Stimulated activated CD8-positive, alpha-beta memory T cell treated with anti-CD3 and anti-CD28 coated beads, Interleukin-4, amount 100 ng/mL, for 4 hours (primary cell): ENCODE measurements at places on chromosomes 16 and 17.
A peak's percentile ranks its signal among the peaks of the same experiment; 100 is the strongest.

- DNase-seq, result no peak
These were observed 89.9 kb upstream of the EEF2KMT start for GRCh38 chr16:5187402-5187952.

DNA sequence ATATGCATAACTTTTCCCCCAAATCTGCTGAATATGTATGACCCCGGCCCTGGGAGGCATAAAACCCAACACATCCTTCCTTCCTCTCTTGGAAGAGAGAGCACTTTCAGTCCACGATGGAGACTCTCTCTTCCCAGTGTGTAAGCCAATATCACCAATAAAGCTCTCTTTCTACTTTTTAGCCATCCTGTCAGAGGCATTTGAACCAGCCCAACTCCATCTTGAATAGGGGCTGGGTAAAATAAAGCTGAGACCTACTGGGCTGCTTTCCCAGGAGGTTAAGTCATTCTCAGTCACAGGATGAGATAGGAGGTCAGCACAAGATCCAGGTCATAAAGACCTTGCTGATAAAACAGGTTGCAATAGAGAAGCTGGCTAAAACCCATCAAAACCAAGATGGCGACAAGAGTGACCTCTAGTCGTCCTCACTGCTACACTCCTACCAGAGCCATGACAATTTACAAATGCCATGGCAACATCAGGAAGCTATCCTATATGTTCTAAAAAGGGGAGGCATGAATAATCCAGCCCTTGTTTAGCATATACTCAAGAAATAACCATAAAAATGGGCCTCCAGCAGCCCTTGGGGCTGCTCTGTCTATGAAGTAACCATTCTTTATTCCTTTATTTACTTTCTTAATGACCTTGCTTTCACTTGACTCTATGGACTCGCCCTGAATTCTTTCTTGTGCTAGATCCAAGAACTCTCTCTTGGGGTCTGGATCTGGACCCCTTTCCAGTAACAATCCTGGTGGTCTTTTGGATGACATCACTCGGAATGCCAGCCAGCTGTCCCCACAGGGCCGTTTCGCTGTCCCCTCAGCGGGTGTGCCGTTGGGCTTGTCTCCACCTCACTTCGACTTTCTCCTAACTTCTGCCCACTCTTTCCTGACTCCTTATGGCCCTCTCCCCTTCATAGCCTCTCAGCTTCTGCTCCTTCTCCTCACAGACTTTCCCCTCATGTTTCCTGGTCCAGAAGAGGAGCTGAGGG, 53.4 kb upstream of the NKD1 start:
- no peak for DNase-seq

DNA sequence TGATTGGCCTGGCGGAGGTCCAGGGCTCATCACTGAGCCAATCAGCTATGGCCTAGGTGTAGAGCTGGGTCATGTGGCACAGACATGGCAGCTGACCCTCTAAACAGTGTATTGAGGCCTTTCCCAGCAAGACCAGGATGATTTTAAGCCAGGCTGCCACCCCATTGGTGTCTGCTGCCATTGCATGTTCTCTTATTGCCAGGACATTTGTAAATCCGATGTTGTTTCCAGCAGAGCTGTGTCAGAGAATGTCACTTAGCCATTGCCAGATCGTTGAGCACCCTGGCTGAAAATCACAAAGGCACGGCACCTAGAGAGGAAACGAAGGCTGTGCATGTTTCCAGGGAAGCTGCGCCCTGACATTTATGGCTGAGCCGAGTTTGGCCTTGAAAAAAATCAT, 33.4 kb downstream of the RBFOX1 start:
- DNase-seq, result no peak

GRCh38 chr16:20510323-20510722, 59.0 kb downstream of the ACSM2A start:
- DNase-seq, result no peak

DNA sequence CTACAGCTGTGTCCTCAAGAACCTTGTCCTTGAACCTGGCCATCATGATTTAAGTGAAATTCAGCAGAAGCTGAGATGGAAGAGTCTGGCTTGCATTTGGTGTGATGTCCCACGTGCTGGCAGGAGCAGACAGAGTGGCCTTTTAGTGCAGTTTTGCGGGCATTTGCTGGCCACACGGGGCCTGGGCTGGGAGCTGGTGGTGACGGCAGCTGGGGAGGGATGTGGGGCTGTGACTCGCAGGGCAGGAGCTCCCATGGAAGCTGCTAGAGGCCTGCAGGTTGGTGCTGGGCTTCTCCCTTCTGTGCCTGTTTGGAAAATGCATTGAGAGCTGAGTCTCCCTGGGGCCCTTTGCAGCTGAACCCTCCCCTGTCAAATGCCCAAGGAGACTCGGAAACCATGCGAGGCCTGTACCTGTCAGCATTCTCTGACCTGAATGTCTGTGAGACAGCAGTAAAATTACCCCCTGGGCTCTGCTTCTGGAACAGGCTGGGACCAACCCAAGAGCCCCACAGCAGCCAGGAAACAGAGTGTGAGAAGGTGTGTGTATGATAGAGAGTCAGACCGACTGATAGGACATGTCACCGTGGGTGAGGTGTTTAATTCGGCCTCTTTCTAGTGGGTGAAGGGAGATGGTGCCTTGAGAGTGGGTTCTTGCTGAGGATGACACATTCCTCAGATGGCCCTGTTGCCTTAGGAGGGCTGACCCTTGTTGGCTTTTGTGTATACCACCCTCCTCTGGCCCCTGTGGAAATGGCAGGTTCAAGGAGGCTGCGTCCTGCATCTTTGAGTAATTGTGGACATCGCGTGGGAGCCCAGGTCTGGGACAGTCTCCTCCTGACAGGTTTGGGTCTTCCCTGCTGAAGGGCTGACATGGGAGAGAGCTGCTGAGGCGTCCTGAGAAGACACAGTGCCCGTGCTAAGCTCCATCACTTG, 145.5 kb downstream of the MSI2 start:
- DNase-seq, result no peak

GRCh38 chr16:3938843-3939624, 58.5 kb upstream of the CREBBP start:
- DNase-seq, result peak; percentile 39

DNA sequence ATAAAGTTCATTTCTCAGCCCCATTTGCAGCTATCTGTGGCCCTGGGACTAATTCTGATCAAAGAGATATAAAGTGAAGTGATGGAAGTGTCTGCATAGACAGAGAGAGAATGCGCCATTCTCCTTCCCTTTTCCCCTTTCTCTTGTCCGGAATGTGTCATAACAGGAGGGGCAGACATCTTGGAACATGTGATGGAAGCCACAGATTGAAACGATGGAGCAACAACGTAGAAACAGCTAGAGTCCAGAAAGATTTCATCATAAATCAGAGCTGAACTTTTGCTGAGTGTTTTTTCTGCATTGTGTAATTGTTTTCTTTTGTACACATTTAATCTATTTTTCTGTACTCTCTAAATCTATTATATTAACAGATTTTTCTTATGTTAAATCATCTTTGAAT, 11.3 kb downstream of the ASGR1 start:
- DNase-seq, result no peak

- no peak for DNase-seq
These were observed 97.6 kb upstream of the CBX4 start for GRCh38 chr17:79936641-79937381.

GRCh38 chr16:2195322-2196161, 863 bp downstream of the CASKIN1 start:
- DNase-seq, result no peak

GRCh38 chr16:66227766-66228530, 138.5 kb upstream of the CDH5 start:
- DNase-seq, result no peak

- DNase-seq, result no peak
These were observed 366.0 kb downstream of the SOX9 start for GRCh38 chr17:72486806-72487205.

DNA sequence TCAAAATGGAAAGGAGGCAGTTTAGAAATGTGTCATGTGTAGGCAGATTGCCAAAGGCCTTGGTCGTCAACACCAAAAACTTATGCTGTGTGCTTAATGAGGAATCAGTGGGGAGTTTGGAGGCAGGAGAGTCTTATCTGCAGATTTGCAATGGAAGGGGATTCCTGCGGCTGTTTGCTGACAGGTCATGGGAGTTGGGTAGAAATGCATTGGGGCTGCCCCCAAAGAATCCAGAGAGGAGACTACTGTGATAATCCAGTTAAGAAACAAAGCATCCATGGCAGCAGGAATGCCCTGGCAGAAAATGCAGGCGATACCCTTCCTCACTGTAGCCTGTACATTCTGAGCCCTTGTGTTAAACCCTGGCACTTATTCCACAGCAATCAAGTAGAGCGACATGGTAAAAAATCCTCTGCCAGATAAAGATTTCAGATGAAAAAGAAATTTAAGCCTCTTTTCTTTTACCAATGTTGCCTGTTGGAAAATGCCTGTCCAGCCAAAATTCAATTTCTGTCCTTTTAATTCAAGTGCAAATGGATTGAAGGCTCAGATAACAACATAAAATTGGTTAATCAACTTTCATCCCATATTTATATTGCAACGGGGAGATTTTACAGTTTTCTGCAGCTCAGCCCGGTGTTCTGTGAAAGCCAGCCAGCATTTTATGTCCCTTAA, 491.0 kb upstream of the CDH5 start:
- DNase-seq, result no peak

DNA sequence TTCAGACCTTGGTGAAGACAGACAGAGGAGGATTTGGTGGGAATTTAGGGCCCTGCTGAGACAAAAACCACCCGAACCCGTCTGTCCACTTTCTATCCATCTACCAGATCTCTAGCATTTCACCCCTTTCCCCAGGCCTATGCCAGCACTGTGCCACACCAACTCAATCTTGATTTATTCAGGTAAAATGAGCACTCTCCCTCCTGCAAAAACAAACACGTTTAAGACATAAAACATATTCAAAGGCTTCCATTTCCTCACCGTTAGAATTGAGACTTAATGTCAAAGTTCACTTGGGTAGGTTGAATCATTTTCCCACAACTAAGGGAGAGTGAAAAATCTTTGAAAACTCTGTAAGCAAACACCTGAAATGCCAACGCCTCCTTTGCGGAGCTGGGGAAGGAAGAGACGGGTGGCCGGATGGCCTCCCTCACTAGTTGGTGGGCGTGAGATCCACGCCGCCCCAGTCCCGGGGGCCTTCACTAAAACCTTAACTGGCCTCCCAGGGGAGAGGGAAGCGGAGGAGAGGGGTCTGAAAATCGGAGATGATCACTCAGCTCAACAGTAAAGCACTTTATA, 862 bp downstream of the DCAKD start:
- no peak for DNase-seq

- DNase-seq, result no peak
These were observed 143.7 kb upstream of the RCVRN start for GRCh38 chr17:10048629-10049350.

GRCh38 chr17:60724647-60725046, 47.0 kb downstream of the BCAS3 start:
- DNase-seq, result no peak

DNA sequence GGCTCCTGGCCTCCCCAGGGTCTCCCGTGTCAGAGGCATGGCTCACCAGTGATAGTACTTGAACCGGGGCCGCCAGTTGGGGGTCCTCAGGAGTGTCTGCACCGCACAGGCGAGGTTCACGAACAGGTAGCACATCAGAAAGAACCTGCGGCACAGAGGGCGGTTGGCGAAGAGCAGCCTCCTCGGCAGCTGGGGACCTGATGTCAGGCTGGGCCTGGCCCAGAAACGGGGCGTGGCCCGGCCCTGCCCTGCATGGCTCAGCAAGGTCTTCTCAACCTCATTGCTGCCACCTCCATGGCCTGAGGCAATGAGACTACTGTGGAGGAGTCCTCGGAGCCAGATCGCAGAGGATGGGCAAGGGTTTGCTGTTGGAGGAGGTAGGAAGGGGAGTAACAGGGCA, 4.1 kb upstream of the LCAT start:
- DNase-seq, result no peak
